ENCODE measurements at places on chromosomes 7 and 10. TPM values are rescaled to one million over a fixed set of nuclear protein-coding genes. Genes with fewer than 3 reads are reported as not detected.
A peak's percentile ranks its signal among the peaks of the same experiment; 100 is the strongest.

DNA sequence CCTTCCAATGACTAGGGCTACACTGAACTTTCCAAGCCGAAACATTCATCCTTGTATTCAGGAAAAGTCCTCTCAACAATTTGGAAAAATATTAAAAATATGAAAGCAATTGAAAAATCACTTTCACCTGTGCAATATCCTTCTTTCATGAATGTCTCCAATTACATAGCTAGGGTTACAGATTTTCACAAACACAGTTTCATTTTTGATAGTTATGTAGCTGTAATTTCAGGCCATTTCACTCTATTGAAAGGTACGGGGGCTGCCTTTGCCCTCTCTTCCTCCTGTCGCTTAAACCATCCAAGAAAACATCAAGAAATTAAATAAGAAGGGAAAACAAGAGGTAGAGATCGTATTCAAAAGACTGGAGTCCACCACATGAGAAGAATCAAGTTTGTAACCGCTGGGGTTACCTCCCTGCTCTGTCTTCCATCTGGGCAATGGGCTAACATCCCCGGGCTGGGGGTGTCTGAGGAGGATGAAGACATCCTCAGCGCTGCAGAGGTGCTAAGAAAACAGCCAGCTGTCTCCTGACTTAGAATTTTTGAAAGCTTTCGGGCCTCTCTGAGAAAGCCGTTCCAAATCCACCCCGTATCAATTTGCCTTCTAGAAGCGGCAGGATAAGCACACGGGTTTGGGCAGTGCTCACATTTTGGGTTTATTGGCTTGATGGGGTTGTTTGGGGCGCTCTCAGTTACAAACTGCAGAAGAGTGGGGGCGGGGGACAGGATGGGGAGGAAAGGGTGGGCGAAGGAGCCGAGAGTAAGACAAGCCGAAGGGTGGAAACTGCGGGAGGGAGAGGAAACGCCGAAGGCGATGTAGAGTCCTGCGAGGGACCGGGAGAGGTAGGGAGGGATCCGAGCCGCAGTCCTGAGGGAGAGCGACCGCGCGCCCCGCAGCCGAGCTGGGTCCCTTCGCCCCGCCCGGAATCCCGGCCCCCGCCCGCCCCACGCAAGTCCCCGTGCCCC lies 24.3 kb upstream of the VAX1 start:
- no peak for DNase-seq

- no peak for DNase-seq
These were observed 3.0 kb downstream of the ASZ1 start for GRCh38 chr7:117424090-117424829.

GRCh38 chr7:29454899-29455451 lies 108.7 kb upstream of the PRR15 start:
- DNase-seq, result no peak

DNA sequence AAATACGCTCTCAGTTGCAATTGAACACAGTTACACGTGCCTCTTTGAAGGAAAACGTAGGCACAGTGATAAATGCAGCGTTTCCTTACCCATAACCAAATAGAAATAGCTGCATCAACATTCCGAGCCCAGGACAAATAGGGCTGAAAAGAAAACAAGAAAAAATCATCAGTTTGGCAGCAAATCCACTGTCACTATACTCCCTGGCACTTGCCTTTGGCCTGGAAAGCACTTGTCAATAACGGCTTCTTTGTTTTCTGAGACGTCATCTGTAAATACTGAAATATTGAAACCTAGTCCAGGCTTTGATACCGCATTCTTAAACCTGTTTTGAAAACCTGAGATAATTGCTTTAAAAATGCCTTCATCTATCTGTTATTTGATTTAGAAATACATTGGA lies 167.2 kb upstream of the AKR1E2 start:
- no peak for DNase-seq

DNA sequence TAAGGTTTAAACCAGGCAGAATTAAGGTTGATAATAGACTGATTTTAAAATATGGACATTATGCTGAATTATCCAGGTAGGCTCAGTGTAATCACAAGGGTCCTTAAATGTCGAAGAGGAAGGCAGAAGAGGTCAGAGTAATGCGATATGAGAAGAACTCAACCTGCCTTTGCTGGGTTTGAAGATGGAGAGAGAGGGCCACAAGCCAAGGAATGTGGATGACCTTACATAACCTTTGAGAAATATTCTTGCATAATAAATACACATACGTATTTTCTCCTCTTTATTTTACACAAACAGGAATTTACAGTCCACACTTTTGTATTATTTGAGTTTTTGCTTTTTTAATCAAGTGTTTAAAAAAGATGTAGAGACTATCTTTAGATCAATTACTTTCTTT lies 88.5 kb downstream of the ST7 start:
- DNase-seq, result no peak

- DNase-seq, result no peak
These were observed 47.3 kb downstream of the TFPI2 start for GRCh38 chr7:93843260-93843659.

DNA sequence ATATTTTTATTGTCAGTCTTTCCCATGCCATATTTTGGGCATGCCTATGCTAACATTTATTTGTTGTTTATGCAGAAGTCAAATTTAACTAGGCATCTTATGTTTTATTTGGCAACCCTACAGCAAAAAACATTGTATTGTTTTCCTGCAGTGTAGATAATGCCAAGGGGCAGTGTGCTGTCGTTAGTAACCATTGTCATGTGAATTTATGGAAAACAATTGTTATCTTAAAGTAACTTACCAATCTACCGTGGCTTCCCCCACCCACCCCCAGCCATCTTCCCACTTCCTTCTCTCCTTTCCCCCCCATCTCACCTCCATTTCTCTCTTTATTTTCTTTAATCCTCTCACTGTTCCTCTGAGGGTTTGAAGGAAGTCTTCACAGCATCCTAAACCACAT lies 370.5 kb downstream of the ACTR3B start:
- DNase-seq, result no peak

- no peak for DNase-seq
These were observed 79.3 kb upstream of the PDZD8 start for GRCh38 chr10:117454502-117454901.

DNA sequence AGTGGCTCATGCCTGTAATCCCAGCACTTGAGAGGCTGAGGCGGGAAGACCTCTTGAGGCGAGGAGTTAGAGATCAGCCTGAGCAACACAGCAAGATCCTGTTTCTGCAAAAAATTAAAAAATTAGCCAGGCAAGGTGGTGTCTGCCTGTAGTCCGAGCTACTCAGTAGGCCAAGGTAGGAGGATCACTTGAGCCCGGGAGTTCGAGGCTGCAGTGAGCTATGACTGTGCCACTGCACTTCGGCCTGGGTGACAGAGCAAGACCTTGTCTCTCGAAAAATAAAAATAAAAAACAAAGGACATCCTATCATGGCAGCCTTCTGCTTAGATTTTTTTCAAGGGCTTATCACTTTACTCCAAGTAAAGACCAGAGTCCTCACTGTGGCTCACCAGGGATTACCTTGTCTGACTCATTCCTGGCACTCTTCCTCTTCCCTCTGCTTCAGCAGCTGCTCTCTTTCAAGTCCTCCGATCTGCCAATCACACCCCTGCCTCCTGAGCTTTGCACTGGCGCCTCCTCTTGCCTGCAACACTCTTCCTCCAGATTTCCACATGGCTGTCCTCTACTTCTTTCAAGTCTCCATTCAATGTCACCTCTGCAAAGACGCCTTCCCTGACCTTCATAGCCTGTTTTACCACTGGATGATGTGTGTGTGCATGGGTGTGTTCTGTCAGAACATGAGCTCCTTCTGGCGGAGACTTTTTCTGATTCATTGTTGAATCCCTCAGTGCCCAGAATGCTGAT lies 7.7 kb downstream of the PRTFDC1 start:
- peak; percentile 82 for DNase-seq

GRCh38 chr10:43706166-43706565 lies 57.5 kb upstream of the ZNF32 start:
- no peak for DNase-seq

GRCh38 chr7:156002362-156003066 lies 190.3 kb upstream of the SHH start:
- no peak for DNase-seq

- no peak for DNase-seq
These were observed 4.2 kb upstream of the FOXL3 start for GRCh38 chr7:285731-286130.

DNA sequence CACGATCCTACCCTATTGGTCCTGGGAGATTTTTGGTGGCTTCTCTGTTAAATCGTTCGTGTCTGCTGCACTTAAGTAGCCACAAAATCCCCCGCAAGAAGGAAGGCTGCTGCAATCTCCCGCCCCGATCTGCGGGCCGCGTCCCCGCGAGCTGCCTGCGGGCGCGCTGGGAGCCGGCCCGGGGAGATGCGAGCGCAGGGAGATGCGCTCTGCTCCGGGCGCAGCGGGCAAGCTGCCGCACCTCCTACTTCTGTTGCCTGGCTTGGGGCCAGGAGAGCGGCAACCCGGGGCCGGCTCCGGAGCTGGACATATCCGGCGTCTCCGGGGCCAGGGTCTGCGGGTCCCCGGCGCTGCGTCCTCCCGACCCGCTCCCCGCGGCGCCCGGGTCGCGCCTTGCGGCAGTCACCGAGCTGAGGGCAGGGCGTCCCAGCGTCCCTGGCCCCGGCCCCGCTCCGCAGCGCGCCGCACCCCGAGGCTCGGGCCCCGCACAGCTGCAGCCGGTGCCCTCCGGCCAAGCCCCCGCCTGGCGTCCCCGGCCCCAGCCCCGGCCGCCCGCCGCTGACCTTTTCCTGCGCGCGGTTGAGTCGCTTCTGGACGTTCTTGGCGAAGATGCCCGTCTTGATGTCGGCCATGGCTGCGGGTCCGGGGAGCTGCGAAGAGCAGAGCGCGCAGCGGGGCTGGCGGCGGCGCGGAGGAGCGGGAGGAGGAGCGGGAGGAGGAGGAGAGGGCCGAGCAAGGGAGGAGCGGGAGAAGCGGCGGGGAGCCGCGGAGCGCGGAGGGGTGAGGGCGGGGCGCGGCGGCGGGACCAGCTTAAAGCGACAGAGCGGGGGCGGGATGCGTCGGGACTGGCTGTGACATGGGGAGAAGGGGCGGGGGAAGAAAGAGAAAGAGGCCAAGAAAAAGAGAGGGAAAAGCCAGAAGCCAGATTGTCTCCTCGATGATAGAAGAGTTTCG lies at the start of gene AMPH:
AMPH (minus strand) TSS at position 654 of the 954 bp plus-strand sequence; CDS start at position 632, 22 bp downstream.
- DNase-seq, result peak; percentile 94

GRCh38 chr7:105581066-105581811 lies at the start of gene EFCAB10:
TSS of gene EFCAB10 (minus strand) at chr7:105581493. CDS start at chr7:105581463, 30 bp downstream.
- DNase-seq, result peak; percentile 63

DNA sequence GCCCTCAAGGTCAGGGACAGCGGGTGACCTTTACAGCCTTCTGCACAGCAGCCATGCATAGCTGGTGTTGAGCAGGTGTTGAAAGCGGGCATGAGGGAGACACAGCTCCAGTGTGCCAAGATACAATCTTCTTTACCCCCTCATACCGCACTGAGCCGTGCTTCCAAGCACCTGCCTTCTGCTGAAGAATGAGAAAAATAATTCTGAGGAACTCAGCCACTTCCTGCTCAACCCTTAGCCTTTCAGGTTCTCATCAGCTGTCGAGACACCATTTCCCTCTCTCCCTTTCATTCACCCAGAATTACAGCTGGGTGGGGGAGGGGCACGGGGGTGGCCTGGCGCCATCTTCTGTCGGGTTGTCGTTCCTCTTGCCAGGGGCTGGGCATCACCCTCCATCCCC lies 58.6 kb downstream of the COL13A1 start:
- no peak for DNase-seq

GRCh38 chr10:124892031-124892430 lies 49.9 kb upstream of the ZRANB1 start:
- no peak for DNase-seq

DNA sequence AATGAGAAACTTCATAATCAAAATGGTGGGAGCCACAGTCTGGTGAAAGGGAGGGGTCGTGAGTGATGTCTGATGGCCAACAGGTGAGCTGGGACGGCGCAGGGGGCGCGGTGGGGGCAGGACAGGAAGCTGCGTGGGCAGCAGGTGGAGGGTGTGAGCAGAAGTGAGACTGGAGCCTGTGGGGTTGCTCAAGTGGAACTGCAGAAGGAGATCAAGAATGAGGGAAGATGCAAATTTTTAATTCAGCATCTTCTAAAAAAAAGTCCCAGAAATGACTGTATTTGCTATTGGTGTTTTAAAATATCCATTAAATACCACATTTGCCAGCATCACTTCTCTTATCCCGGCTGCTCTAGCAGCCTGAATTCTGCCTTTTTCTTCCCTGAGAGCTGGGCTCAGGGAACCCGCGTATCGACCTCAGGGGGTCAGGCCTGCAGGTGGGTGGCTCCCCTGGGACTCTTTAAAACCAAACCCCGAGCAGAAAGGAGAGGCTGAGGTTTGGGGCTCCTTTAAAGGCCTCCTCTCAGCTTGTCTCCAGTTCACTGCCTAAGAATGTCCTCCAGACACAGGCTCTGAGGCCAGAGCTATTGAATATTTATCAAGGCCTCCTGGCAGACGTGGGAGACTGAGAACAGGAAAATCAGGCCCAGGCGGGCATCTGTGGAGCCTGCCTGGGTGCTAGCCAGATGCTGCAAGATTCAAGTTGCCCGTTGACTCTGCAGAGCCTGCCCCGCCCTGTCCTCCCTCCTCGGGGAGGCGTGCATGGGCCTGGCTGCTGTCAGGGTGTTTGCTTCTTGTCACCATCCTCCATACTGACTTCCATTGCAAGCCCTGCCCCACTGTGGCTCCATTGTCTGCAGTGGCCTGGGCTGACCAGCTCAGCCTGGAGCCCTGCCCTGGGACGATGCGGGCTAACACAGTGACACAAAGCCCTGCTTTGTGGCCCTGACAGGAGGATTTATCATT lies 53.9 kb downstream of the SYPL1 start:
- DNase-seq, result no peak

GRCh38 chr7:111229181-111229740 lies 138.3 kb downstream of the LRRN3 start:
- no peak for DNase-seq

- peak; percentile 96 for DNase-seq
These were observed 158.8 kb downstream of the SKAP2 start for GRCh38 chr7:26705567-26705966.

GRCh38 chr7:48617993-48618392 lies 306.4 kb upstream of the CDC14C start:
- DNase-seq, result no peak

- DNase-seq, result no peak
These were observed 964 bp downstream of the FRMD4A start for GRCh38 chr10:14329746-14330173.

GRCh38 chr7:55532150-55532917 lies 40.0 kb downstream of the VOPP1 start:
- DNase-seq, result no peak

The BUB3 gene
- total RNA-seq, result 381 TPM

The HTR5A gene
- not detected for total RNA-seq

The SPDYE2 gene
- total RNA-seq, result not detected

The WDFY4 gene
- not detected for total RNA-seq

The OPN1SW gene
- not detected for total RNA-seq

The ABCC2 gene
- 0.80 TPM for total RNA-seq

The SLC26A3 gene
- total RNA-seq, result not detected

The NPS gene
- total RNA-seq, result not detected

The EPHA1 gene
- not detected for total RNA-seq

The HABP2 gene
- total RNA-seq, result not detected

The EFCAB10 gene
- not detected for total RNA-seq

The JAKMIP3 gene
- total RNA-seq, result 0.51 TPM

The PAPOLB gene
- total RNA-seq, result not detected

The BET1 gene
- 36.8 TPM for total RNA-seq

The ACBD5 gene
- total RNA-seq, result 16.9 TPM

The GCK gene
- not detected for total RNA-seq

The ADAP1 gene
- total RNA-seq, result 1.3 TPM

All from Daoy (cell line).